ENCODE measurements at places on chromosomes 5 and 9.
A peak's percentile ranks its signal among the peaks of the same experiment; 100 is the strongest.

GRCh38 chr9:35342221-35342958, 147.5 kb upstream of the RUSC2 start:
- DNase-seq = no peak

- DNase-seq = peak; percentile 59
Measured at GRCh38 chr9:110081395-110081794, 126.6 kb downstream of the C9orf152 start.

DNA sequence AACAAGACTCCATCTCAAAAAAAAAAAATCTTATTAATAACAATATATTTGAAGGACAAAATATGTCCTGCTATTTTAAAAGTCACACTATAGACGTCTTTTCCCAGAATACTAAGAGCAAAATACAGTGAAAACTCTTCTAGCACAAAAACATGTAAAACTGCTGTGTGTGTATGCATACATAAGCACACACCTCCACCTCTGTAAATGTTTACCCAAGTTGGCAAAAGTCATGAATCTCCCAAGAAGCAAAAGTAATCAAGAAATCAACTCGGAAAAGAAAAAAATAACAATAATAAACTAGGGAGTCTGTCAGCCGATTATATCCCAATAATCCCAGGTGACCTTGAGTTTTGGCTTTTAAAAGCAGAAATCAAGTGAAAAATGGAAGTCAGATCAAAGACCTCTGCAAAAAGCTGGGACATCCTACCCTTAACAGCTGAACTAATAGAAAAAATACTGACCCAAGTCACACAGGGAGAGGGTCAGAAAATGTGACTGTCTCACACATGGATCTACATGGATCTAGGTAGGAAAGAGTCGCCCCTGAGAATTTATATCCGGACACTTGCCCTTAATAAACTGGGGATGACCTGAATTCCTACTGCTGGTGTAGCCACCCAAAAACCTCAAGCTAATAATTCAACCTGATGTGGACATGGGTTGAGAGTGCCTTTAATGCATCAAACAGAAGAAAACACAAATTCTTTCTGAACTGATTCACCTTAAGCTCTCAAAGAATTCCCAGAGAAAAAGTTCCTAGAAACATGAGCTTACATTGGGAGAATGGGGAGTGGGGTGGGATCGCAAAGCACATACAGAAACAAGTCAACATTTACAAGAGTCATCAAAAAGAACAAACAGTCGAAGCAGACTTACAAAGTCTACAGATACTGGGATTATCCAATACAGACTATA, 29.9 kb downstream of the LPAR1 start:
- DNase-seq = no peak

DNA sequence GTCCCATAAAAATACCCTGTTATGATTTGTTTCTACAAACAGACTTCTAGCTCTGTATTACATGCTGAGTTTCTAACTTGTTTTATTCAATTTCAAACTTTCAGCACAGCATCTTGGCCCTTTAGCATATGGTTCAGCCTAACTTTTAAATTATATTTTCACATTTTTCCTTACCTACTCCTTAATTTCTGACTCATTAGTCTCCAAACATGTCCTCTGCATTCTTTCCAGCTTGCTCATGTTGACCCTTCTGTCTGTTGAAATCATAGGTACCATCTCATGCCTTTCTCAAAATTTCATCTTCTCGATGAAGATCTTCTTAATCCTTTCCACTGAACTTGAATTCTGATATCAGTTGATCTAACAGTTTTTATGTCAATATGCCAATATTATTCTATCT, 200.9 kb upstream of the RIOK2 start:
- no peak for DNase-seq

DNA sequence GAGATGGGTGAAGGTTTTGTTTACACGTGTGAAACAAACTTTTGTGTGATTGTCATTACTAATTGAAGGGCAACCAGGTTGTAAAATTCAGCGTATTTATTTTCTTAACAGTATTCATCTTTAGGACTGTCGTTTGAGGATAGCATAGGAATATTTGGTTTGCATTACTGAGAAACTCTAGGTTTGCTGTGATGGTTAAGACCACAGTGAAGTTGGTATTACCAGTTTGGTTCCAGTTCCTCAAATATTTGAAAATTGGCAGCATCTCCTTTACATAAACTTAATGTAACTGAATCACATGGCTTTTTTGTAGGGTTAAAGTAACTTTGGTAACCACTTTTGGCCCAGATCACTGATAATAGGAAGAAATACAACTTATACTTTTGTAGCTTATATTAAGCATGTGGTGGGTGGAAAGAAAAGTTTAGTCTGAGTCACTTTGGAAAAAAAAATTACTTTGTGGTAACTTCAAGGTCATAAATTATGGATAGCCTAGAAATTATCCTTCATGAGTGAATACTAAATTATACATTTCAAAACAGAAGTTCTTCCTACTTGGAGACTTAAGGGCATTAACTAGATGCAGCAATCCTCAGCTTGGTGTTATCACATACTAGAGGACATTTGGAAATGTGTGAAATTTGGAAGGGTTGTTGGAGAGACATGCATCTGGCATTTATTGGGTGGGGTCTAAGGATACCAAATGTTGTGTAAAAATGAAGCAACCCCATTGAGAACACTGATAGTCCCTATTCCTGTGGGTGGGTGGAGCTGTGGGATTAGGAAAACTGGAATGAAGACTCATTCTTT, 33.9 kb downstream of the G3BP1 start:
- DNase-seq = peak; percentile 59

GRCh38 chr5:118533156-118533555, 455.2 kb downstream of the DTWD2 start:
- DNase-seq = no peak
